ENCODE measurements at places on chromosomes 1 and 21.

DNA sequence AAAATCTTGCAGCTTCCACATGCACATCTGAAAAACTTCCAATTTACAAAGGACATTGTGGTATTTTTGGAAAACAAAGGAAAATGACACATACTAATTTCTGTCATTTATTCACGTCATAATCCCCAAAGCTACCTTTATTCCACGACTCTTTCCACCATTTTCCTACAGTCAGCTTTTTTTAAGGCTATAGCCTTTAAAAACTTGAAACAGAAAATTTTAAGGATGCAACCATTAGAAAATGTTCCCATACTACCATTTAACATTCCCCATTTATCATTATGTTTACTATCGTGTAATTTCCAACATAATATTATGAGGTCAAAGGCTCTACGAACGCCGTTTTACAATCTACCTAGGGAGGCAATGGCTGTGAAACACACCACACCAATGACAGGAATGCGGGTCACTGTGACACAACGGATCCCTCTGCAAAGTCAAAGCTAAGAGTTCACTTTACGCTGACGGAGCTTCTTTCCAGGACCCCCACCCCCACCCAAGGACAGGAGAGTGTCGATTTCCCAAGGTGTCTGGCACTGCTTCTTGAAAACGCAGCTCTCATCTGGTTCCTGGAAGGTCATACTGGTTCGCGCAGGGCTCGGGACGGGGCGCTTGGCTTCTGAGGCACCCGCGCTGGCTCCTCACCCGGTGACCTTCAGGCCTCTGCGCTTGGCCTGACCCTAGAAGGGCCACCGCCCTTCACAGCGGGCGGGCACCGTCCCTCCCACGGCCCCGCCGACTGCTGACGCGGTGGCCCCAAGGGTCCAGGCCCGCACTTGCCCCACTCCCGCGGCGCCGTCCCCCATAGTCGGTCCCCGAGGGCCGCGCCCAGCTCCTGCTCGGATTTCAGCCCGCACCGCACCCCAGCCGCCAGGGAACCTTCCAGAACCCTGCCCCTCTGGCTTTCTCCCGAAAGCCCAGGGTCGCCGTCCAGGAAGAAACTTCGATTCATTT, 50.5 kb upstream of the ATF3 start:
- no peak for DNase-seq

- DNase-seq: no peak
These were observed 615.4 kb downstream of the KIF26B start for GRCh38 chr1:245770156-245770555.

DNA sequence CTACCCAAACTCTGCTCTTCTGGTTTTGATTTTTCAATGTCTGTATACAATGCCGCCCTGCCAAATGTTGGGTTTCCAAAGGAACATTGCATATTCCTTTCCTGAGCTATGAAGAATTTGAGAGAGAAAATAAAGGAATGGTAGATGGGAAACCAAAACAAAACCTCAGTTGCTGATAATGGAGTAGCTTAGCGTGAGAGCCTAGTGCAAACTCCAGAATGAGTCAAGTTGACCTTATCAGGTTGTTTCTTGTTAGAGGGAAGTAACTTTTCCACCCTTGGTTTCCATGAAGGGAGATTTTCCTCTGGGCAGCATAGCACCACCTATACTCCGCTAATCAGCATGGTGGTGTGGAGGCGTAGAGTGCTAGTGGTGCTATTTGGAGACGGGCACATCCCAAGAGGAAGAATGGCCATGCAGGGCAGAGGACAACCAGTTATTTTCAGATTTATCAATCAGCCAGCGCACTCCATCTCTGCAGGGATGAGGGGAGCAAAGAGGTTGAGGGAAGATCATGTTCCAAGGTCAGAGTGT, 51.6 kb downstream of the BACH1 start:
- DNase-seq: no peak

- no peak for DNase-seq
These were observed 397.9 kb downstream of the HHAT start for GRCh38 chr1:210726621-210727020.

DNA sequence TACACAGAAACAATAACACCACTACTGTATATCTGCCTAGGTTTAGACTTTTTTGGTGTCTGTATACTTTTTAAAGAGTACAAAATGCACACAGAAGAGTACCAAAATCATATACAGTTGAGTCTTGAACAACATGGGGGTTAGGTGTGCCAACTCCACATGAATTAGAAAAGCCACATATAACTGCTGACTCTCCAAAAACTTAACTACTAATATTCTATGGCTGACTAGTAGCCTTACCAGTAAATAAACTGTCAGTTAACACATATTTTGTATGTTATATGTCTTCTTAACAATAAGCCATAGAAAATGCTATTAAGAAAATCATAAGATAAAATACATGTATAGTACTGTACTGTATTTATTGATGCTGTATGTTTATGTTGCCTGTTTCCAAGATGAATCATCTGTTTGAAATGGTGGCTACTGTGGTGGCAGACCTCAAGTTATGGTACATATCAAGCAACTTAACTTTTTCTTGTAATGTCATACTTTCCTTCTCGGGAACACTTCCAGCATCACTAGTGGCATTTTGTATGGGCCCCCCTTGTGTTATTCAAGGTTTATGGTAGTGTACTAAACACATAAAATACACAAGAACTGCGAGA, 71.2 kb downstream of the LHX4 start:
- DNase-seq: no peak
